AG04450 (cell line): ENCODE measurements at places on chromosomes 7 and 10.

DNA sequence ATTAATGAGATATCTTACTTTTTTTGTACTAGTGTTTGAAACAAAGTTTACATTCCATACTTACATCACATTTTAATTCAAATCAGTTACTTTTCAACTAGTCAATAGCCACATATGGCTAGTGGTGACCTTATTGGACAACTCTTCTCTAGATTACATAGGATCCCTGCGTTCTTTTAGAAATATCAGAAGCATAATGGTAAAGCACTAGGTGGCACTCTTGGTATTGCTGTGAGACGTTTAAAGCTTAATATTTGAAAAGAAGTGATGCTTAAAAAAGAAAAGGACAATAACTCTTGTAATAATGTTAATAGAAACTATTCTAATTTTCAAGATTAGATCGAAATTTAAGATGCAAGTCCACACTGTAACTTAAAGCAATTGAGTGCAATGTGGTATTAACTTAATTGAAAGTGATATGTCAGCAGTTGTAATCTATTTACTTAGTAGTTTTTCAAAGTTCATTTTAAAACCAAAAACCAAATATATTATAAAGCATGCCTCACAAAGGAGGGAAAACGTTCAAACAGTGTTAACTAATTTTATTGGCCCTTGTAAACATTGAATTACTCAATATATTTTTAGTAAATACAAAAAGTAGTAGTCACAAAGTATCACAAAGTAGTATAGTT, 339.1 kb downstream of the ATRNL1 start:
- DNase-seq = no peak

- DNase-seq = no peak
Observed at GRCh38 chr7:78170815-78171214, 372.2 kb downstream of the PHTF2 start.

- DNase-seq = no peak
Observed at GRCh38 chr10:69412232-69412790, 4.4 kb downstream of the TACR2 start.

- no peak for DNase-seq
Observed at GRCh38 chr7:140360697-140361229, 37.6 kb downstream of the SLC37A3 start.

DNA sequence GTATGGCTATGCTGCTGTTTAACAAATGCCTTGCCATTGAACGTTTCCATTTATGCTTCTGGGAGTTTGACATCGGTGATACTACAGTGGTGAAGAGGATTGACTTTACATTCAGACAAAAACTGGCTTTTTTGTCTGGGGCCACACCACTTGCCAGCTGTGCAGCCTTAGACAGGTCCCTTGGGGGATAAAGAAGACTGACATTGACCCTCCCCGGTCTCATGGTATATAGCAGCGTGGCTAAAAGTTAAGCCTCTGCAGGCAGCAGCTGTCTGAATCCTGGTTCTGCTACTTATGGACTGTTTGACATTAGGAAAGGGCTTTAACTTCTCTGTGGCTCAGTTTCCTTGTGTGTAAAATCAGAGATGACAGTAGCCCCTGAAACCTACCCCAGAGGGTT, 42.0 kb upstream of the PTF1A start:
- DNase-seq = no peak

DNA sequence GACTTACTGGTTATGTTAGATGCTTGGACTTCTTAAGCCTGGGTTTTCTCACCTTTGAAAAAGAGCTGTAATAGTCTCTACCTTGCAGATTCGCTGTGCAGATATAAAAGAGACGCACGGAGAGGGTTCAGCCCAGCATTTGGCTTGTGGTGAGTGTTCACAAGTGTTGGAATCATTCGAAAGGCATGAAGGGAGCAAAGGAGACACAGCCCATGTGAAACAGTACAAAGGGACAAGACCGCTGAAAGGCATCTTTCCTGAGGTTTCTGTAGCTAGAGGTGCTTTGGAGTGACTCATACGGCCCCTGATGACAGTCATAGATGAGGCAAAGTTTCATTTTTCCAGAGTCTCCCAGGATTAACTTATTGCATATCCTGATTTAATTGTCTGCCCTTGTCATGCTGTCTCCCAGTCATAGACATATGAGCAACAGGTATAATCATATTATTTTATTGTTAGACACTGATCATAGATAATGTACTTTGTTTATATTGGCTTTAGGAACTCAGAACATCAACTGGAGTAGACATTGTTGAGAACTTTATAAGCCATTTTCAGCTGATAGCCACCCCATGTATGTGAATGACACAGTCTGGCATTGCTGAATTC, 171.1 kb downstream of the ADRA2A start:
- DNase-seq = no peak

DNA sequence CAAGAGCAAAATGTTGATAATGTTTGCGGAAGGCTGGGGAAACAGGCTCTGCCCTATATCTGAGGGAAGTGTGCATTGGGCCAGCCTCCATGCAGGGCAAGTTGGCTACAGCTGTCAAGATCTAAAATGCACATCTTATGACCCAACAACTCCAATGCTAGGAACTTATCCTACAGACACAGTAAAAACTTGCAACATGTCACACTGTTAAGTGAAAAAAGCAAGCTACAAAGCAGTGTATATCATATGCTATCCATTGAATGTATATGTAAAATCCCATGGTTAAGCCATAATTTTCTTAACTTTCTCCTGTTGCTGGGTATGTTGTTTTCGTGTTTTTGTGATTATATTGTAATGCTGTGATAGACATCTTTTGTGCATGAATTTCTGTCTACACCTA, 16.3 kb upstream of the KAT6B start:
- DNase-seq = no peak

GRCh38 chr10:4242561-4243035, 457.6 kb upstream of the KLF6 start:
- peak; percentile 71 for DNase-seq

DNA sequence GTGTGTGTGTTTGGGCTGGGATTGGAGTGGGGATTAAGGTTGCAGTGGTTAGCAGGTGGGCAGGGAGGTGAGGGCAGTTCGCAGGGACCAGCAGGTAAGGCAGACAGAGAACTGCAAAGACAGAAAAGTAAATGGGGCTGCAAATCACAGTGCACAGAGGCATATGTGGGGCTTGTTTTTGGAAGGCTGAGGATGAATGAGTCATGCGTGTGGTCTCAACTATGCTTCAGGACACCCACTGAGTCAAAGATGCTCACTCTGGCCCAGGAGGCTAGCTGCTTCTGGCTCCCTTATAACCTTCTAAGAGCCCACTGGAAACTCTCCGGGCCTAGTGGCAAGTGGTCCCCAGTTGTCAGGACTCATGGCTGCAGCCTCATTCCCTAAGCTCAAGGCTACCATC, 118.2 kb downstream of the ZNF248 start:
- DNase-seq = no peak
